Hematopoietic multipotent progenitor cell treated with erythropoietin and hydrocortisone succinate and interleukin-3 and kit ligand, for 15 days (in vitro differentiated cells): ENCODE measurements at places on chromosomes 12 and 14.

- DNase-seq = no peak
These were observed 175.2 kb downstream of the RMST start for GRCh38 chr12:97637770-97638169.

DNA sequence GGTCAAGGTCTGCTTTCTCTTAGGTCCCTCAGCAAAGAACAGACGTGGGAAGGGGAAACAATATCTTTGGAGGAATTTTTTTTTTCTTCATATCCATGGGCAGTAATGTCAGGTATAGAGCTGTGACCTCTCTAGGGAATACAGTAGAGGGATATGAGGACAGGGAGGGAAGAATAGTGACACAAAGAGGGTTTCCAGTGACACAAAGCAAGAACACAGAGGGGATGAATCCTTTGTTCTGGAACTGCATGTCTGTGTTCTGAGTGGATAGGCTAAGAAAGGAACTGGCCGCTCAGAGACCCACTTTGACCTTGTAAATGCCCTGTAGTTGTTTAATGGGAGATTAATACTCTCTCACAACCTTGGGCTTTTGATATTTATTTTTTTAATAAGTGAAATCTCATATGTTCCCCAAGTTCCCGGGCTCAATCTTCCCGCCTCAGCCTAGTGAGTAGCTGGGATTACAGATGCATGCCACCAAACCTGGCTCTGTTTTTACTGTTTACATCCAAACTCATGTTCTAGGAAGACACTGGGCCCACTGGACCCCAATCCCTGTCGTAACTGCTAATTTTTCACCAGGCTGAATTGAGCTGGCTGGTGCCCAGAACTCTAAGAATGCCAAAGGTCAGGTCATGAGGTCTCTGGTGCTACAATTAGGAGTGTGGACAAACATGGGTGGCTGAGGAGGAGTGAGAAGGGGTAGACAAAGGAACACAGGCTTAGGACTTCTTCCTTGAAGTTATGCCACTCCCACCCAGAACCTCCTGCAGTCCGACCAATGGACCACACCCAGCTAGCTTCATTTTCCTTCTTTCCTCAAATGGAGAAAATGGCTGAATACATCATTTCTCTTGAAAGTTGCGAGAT lies 9.1 kb upstream of the PLEKHH1 start:
- DNase-seq = no peak

DNA sequence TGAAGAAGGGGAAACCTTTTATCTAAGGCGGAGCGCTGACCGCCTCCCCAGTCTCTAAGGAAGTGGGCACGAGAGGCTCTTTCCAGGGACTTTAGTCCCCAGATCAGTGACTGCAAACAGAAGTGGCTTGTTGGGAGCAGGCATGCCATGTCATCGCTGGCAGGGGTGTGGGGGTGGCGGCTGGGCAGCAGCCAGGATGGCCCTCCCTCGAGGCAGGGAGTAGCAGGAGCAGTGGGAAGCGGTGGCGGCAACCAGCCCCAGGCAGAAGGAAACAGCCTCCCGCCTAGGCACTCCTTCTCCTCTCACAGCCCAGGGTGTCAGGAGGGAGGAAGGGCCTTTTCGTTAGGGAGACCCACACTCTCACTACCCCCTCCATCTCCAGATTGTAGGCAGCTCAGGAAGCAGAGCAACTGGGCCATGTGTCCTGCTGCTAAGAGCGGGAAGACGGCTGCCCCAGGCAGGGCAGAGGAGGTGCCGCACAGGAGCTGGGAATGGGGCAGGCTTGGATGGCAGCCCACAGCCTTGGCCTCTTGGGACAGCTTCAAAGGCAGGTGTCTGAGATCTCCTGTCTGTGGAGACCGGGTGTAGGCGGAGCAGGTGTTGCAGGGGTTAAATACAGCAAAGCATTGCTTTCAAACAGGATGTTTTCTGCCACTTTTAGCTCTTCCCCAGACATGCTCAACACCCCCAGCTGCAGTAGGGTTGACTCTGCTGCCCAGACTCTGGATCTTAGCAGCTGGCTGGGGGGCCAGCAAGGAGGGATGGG lies 21.8 kb downstream of the VDR start:
- DNase-seq = no peak

GRCh38 chr12:88998421-88998820 lies 353.9 kb downstream of the DUSP6 start:
- DNase-seq = no peak

- peak; percentile 9 for DNase-seq
These were observed 82.1 kb downstream of the AVPR1A start for GRCh38 chr12:63068857-63069442.
